ENCODE measurements at places on chromosomes 5 and 9.

GRCh38 chr5:162641142-162641813, 573.7 kb downstream of the GABRG2 start:
- no peak for DNase-seq

GRCh38 chr5:54063817-54064216, 246.6 kb downstream of the ARL15 start:
- DNase-seq, result peak; percentile 92

DNA sequence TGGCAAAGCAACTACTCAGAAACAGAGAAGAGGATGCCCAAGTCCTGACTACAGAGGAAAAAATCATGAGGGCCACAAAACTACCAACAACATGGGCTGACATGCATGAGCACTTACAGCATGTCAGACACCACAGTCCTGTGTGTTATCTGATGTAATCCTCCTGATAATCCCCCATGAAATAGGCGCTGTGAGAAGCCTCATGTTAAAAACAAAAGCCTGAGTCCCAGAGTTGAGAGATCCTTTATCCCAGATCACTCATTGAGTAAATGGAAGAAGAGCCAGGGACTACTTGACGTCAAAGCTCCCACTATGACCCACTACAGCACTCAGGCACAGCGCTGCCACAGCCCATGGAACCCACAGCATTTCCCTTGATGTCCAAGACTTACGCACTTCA, 7.2 kb upstream of the SPOCK1 start:
- no peak for DNase-seq

DNA sequence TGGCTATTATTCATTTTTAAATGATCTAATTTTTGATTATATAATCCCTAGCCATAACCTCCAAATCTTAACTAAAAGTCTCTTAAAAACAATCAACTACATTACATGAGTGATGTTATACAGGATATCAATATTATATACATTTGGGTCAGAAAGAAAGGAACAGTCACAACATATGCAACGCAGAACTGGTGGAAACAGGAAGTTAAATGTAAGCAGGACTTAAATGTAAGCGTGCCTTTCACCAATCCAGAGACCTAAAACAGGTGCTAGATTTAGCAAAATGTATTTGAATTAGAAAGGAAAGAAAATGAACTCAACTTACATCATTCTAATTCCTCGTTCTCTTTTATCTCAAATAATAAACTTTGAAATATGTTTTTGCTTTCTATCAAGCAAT, 738.5 kb downstream of the PTPRD start:
- no peak for DNase-seq

DNA sequence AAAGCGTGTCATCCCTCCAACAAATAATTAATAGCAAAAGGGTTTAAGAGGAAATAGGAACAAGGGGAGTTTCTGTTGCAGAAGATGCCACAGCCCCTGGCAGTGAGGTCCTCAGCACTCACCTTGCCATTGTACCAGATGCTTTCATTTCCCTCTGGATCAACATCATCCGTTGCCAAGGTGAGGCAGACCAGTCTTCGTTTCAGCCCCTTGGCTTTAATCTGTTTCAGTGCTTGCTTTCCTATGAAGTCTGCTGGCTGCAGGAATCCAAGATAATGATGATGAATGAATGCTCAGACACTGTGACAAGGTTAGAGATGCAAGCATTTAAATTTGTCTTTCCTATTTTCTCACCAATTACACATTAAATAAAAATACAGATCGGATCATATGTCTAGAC, 20.0 kb upstream of the ARSB start:
- DNase-seq, result no peak

DNA sequence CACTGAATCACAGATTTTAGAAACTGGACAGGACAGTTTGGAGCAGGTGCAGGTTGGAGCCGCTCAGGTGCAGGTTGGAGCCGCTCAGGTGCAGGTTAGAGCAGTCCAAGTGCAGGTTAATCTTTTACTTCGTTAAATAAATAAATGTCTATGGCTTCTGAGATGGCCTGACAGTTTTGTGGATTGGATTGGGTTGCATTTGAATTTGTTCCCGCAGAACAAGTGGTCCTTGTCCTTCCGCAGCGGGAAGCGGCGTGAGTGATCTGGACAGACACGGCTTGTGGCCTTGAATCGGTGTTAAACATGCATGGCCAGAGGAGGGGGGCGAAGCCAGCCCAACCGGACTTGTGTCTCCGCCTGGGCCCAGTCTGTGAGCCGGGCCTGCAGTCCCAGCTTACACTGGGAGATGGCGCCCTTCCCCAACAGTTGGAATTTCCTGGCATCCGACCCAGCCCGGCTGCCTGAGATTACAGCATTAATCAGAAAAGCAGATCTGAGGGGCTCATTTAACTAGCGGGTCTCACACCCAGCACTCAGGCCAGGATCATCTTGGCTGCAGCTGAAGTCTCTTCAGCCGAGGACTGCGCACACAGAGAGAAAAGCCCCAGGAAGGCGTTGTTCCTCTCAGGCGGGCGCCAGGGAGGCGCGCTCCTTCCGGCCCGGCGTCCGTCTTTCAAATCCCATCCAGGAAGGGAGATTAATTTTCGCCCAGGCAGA, 1.5 kb upstream of the OLFM1 start:
- DNase-seq, result peak; percentile 36

DNA sequence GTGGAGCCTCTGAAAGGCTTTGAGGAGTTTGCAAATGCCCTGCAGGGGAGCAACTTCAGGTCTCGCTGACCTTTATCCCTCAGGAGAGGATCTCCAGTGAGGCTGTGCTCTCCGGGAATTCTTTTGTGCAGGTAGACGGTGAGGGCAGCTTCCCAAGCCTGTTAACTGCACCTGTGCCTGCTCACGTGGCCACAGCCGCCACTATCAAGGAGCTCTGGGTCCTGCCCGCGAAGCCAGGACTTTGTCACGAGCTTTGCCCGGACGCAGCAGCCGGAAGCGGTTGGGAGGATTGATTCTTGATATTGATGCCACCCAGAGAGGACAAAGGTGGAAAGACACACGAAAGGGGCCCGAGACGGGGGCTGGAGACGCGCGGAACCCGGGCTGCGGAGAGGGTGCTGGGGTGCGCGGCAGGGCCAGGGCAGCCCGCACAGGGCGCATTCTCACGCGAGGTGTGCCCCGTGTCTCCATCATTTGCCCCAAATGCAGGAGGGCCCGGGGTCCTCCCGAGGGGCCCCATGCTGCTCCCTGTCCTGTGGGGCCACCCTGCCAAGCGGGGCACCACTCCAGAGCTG, 18.2 kb downstream of the SLC9A3 start:
- DNase-seq, result no peak

- DNase-seq, result no peak
These were observed 678 bp downstream of the PLPP7 start for GRCh38 chr9:131290036-131290766.

DNA sequence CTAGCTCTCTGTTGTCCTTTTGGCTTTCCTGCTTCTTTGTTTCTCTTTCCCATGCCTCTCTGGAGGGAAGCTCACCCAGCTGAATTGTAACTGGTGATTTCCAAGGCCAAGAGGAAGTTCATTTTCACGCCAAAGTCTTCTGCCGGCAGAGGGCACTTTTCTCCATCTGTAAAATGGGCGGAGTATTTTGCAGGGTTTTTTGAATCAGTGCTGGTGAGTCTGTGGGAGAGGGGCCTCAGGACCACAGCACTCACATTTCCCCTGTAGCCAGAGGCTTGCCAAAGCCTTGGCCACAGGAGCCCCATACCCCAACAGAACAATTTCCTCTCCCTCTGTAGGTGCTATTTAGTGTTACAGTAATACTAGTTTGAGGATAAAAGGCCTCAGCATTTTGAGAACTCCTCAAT, 42.3 kb upstream of the MATR3 start:
- no peak for DNase-seq

DNA sequence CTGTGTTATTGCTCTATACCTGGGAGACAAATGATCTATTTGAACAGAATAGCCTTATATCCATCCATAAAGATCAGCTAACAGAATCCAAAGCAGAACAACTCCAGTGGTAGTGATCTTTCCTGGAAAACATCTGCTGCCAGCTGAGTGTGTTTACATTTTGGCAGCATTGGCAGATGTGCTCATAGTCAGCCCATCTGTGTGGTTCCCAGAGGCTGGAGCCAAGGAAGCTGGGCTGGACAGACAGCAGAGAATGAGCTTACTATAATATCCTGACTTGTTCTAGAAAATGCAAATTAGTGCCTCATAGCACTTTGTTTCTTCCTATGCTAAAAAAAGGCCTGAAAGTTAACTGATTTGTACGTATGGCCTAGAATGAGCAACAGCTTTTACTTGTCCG, 99.7 kb downstream of the ST8SIA4 start:
- DNase-seq, result peak; percentile 4

DNA sequence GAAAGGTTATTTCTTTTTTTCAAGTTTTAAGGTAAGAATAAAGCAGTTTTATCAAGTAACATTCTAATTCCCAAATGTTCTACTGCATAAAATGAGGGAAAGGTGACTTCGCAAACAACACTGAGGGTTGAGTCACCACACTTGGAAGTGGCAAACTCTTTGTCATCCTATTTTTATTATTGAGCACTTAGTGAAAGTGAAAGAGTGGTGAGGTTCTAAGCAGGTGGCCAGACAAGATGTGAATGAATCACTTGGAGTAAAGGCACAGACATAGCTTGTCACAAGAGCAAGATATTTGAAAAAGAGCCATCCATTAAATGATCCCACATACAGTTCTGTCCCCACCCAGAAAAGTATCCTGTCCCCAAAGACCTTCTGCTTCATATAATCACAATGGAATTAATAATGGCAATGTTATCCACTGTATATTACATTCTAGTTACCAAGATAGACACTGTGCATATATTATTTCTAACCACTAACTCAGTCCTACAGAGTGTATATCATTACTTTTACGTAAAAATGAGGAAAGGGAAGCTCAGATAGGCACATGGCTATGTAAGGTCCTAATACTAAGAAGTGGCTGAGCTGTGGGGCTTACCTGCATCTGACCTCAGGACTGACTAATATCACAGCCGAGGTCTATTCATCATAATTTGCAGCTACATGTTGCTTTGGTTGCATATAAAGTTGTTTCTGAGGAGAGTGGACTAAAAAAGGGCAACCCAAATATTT, 730.4 kb upstream of the MEF2C start:
- DNase-seq, result no peak

DNA sequence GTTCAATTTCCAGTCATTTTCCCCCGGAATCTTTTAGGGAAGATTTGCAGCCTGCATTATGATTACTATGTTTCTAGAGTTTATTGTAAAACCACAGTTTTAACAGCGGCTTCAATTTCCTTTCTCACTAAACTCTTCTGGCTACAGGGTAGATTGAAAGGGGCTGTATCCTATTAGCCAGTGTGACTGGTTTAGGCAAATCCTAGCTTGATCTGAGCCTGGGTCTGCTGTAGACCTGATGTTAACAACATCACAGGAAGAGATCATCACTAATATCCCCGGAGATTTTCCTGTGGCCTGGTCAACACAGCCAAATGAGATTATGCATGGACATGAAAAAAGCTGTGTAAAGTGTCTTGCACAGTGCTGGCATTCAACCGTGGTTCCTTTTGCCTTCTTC, 33.4 kb downstream of the STOM start:
- DNase-seq, result no peak

DNA sequence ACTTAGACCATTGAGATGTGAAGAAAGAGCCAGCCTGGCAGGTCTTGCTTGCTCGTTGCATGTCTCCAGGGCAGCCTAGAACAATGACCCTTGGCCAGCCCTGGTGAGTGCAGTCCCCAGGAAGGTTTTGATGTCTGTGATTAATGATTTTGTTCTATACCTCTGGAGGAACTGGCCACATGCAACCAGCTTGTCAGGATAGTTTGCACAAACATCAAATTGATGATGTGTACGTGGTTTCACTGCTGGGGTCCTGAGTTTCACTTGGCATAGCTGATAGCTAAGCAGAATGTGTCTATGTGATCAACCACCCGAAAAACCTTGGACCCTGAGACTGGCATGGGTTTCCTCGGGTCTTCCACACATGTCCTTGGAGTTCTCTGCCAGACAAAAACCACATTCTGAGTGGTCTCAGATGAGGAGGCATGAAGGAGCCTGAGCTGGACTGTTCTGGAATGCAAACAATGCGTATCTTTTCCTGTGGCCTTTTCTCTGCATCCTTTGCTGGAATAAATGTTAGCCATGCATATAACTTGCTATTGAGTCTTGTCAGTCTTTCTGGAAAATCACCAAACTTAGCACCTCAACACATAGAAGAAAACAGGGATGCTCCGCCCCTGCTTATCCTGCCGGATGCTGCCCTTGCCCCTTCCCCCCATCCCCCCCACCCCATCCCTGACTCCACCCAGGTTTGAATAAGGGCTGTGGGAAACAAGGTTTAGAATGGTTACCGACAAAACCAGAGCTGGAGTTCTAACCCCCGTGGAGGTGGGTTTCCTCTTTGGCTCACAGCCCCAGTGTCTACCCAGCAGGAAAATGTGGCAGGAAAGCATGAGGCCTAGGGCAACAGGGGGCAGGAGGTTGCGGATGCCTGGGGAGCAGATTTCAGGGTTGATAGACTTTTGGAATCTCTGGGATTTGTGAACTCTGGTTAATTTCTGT, 50.1 kb upstream of the ANKRD33B start:
- peak; percentile 98 for DNase-seq

DNA sequence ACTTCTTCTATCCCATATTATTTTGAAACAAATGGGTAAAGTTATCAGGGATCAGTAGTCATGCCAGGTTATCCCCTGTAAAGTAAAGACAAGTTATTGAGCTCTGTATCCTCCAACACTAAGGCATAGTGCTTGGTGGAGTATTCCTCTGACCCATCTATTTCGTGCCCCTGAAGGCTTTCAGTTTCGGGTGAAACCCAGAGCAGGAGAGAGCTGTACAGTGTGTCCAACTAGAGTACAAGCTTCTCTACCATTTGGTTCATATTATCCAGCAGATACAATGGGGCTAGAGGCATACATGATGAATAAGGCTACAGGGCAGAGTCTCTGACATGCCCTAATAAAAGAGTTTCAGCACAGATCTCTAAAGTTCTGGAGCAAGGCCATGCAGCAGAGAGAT, 3.2 kb upstream of the SLC22A4 start:
- no peak for DNase-seq

- no peak for DNase-seq
These were observed 39.5 kb downstream of the PRKACG start for GRCh38 chr9:68974431-68974830.

DNA sequence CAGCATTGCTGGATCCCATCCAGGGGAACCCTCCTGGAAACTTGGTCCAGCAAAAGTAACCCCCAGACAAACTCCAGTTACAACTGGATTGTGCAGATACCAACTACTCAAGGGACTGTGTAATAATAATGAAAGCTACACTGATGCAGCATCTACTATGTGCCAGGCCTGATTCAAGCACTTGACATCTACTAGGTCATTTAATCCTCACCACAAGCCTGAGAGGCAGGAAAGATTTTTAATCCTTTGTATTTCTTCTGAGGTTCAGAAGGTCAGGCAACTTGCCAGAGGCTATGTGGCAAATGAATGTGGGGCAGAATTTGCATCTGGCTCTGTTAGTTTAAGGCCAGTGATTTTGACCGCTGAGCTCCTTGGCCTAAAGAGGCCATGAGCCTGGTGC, 29.5 kb upstream of the FOXI1 start:
- no peak for DNase-seq

DNA sequence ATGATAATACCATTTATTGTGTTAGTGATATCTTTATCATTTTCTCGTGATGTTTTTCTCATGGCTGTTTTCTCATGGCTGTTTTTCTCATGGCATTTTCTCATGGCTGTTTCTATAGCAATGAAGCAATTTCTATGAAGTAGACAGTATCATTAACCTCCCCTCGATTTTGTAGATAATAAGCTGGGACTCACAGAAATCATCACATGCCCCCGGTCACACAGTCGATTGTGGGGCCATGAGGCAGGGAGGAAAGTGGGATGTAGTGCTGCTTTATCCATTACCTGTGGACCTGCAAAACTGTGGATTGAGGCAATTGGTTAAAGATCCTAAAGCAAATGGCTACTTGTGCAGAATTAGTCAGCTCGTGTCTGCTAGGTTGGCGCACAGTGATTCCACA, 47.3 kb downstream of the TGFBI start:
- no peak for DNase-seq
